ENCODE measurements at places on chromosomes 2 and 18.

GRCh38 chr2:3944841-3945240, 241.5 kb downstream of the DCDC2C start:
- DNase-seq, result no peak

DNA sequence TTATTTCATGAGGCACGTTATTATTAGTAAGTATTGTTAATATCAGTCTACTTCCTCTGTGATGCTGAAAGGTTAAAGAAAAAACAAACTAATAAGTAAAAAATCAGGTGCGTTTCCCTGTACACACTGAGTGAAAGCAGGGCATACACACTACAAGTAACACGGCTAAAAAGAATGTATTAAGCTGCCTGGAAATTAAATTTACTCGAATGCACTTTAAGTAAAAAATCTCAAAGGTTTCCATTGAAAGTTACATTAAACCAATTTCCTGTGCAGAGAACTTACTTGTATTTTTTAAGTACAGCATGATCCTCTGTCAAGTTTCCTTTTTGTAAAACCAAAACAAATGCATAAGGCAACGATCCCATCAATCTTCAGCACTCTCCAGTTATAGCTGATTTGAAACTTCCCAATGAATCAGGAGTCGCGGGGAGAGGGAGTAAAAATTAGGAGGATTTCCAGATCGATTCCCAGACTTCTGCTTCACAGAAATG, 633 bp downstream of the BCL2 start:
- DNase-seq, result no peak

DNA sequence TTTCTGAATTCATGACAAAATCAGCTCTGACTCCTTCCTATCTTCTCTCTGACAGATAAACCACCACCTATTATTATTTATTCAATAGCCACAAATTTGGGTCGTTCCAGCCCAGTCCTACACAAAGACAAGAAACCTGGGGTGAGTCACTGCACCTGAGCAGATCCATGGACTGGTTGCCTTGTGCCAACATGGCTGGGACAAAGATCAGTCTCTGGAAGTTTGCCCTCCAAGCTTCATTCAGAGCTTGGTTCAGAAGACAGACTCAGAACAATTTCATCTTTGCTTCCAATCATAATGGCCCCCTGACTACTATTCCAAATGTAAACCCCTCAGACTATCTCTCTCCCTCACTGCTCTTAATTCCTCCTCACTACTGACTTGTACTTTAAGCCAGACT, 9.6 kb upstream of the EXOC6B start:
- DNase-seq, result no peak

DNA sequence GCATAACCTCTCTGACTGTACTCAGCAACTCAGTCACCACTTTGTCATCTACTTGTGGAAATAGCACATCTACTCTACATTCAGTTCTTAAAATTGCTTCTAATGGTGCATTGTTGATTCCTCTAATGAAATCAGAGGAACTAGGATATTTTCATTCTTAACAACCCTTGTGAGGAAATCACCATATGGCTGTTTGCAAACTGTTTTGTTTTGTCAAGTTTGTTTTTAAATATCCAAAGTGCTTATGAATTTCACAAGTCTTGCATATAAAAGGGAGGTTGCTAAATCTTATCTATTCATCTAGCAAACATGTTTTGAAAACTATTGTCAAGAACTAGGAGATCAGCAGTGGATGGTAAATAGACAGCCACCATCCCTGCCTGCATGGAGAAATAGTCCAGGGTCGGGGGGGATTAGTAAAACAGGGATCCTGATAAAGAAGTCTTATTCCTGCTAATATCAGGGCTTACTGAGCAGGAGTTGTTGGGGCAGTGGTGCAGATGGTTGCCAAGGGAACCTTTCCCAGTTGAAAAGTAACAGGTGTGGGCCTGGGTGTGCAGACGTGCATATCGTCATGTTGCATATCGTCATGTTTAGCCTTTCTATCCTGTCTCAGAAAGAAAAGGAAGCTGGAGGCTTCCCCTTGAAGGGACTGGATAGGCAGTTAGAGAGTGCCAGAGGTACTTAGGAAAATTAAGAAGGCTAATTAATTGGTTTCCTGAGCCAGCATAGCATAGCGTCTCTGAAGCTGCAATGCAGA, 7.5 kb upstream of the MYO3B start:
- DNase-seq, result no peak

DNA sequence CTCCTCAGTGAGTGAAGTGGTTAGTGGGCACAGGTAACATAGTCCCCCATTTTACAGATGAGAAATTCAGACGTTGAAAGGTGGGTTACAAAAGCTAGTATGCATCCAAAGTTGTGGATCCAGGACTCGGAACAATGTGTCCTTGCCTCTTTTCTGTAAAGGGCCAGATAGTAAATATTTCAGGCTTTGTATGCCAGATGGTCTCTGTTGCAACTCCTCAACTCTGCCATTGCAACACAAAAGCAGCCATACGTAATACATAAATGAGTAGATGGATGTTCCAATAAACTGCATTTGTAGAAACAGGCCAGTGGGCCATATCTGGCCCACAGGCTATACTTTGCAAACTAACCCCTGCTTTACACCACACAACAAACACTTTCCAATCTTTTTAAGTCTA, 166.6 kb upstream of the PKDCC start:
- DNase-seq, result no peak

DNA sequence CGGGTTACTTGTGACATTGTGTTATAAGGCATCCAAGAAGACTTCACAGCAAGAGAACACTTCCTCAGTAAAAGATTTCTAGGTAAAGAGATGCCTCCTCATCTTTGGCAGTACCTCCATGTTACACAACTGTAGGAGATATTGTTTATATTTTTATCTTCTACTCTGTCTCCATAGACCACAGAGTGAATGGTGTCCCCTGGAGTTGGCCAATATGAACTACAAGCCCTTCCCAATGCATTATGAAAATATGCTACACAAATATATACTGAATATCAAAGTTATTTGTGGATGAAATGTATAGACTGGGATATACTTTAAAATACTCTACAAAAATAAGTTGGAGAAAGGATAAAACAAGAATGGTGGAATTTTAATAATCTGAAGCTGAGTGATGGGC, 46.7 kb downstream of the MBOAT2 start:
- no peak for DNase-seq

DNA sequence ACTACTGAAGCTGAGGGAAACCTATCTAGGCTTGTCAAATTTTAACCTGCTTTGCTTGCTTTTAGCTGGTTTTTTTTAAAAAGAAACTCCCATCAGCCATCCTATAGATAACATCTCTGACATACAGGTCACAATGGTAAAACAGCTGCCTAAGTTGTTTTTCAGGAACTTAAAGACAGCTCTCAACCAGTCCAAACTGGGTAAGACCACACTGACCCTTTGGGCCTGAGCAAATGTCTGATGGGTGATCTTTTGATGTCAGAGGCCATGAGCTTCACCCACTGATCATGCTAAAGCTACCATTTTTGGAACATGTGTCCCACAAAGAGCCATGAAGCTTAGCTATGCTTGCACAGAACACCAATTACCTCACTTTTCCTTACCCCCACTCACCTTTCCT, 50.0 kb upstream of the TANC1 start:
- no peak for DNase-seq

GRCh38 chr2:124708661-124709060, 683.6 kb downstream of the CNTNAP5 start:
- no peak for DNase-seq

GRCh38 chr2:84234103-84234502, 225.0 kb downstream of the SUCLG1 start:
- DNase-seq, result no peak

DNA sequence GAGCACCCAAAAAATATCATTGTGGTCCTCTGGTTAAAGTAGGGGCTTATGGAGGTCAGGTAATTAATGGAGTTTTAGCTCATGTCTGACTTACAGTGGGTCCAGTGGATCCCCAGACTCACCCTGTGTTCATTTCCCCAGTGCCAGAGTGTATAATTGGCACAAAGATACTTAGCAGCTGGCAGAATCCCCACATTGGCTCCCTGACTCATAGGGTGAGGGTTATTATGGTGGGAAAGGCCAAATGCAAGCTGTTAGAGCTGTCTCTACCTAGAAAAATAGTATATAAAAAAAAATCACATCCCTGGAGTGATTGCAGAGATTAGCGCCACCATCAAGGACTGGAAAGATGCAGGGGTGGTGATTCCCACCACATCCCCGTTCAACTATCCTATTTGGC, 1067.6 kb upstream of the ACVR2A start:
- no peak for DNase-seq

GRCh38 chr2:173997269-173997668, 32.1 kb upstream of the SP3 start:
- DNase-seq, result no peak

GRCh38 chr2:210862283-210863065, 306.1 kb downstream of the CPS1 start:
- DNase-seq, result no peak

- DNase-seq, result no peak
These were observed 62.5 kb downstream of the TGOLN2 start for GRCh38 chr2:85265304-85265703.

DNA sequence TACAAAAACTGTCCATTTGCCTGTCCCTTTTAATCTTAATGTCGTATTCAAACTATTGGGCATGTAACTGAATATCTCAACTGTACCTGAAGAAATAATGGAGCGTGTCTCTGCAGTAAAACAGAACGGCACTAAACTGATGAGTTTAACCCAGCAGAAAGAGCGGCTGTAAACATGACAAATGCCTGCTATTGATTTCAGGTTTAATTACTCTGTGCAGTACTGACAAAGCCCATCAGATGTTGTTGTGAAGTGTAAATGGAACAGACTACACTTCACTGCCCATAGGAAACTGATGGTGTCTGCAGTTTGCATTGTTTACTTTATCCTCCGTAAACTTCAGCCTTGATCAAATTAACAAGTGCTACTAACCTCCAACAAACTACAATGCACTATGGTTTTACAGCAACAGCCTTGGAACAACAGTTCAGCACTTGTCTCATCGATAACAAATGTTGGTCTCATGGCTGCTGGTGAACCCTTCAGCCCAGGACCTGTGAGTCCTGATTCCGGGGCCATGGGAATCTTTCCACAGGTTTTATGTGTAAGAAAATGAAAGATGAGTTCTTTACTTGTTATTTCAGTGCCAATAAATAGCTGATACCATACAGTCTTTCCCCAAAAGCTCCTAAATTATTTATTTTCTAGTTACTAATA, 316.5 kb downstream of the CCDC178 start:
- no peak for DNase-seq

- no peak for DNase-seq
These were observed 15.3 kb upstream of the UGT1A9 start for GRCh38 chr2:233656443-233656842.

DNA sequence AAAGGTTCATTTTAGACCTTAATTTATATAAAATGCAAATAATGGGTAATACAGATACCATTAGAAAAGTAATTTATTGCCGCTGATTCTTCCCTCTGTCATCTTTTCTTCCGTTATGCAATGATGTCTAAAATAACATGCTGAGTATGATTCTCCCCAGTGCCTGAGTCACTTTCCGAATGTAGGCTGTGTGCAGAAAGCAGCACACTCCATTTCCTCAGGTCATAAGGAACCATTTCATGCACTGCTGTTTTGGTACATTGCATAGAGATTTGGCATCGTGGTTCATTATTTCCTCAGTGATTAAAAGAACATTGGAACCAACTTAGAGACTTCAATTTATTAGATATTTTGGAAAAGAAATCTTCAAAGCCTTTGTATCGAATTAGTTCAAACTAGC, 173.5 kb downstream of the CDH2 start:
- DNase-seq, result no peak

DNA sequence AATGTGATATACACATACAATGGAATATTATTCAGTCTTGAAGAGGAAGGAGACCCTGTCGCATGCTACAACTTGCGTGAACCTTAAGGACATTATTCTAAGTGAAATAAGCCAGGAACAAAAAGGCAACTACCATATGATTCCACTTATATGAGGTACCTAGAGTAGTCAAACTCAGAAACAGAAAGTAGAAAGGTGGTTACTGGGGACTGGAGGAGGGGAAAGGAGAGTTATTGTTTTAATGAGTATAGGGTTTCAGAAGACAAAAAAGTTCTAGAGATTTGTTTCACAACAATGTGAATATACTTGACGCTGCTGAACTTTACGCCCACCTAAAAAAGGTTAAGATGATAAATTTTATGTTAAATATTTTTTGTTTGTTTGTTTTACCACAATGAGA, 47.0 kb downstream of the CXCR4 start:
- no peak for DNase-seq

GRCh38 chr18:58348951-58349350, 279.9 kb downstream of the ALPK2 start:
- DNase-seq, result no peak

GRCh38 chr18:48950536-48951447, at the start of gene SMAD7:
TSS of gene SMAD7 (minus strand) at chr18:48950965. CDS start at chr18:48950424, 541 bp downstream.
- no peak for DNase-seq

DNA sequence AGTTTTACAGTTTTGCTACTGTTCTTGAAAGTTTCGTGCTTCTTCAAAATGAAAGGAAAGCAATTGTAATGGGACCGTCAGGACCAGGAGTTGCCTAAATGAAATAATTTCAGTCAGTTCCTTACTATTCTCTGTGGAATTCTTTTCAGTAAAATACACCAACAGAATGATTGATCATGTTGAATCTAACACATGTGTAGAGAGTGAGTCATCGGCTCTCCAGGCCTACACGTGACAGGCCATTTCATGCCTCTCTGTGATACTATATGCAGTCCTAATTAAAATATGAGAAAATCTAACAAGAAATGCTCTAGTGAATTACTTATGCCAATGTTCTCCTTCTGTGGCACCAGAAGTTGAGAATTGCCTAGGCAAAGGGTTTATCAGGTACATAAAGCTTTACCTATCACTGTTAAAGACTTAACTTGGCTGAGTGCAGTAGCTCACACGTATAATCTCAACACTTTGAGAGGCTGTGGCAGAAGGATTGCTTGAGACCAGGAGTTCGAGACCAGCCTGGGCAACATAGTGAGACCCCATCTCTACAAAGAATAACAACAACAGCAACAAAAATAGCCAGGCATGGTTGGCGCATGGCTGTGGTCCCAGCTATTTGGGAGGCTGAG, 199.4 kb downstream of the LRRTM1 start:
- no peak for DNase-seq

- DNase-seq, result no peak
These were observed 25.2 kb downstream of the MYCN start for GRCh38 chr2:15965564-15966019.

DNA sequence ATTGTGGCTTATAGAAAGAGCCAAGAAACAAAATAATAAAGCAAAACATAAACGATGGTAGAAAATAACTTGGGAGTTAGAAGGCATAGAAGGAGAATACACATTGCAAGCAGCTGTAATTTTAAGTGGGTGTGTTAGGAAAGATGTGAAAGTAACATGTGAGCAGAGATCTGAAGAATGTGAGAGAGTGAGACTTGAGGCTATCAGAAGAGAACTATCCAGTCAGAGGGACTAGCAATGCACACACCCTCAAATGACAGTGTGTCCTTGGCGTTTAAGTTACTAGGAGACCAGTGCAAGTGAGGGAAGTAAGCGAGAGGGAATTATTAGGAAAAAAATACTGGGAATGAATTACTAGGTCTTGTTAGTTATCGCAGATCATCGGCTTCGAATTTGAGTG, 304.9 kb downstream of the DSEL start:
- DNase-seq, result no peak
